SHP77 treated with DMSO at 0.1 percent for 48 hours (cell line): ENCODE measurements at places on chromosomes 5 and 9.
A peak's percentile ranks its signal among the peaks of the same experiment; 100 is the strongest.

GRCh38 chr9:84294241-84294950 lies 46.2 kb downstream of the SLC28A3 start:
- no peak for DNase-seq

DNA sequence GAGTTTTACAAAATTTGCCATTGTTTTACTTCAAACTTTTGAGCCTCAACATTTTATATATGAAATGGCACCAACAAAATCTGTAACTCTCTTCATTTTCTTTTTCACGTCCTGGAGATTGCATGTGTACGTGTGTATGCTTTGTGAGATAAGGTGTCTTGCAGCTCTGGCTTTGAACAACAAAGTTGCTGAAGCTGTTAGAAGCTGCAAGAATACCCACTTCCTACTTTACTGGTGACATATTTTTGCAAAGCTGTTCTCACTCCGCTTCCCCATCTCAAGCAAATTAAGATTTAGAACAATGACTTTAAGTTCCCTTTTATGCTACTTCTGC lies 41.8 kb downstream of the FYB1 start:
- DNase-seq, result no peak

DNA sequence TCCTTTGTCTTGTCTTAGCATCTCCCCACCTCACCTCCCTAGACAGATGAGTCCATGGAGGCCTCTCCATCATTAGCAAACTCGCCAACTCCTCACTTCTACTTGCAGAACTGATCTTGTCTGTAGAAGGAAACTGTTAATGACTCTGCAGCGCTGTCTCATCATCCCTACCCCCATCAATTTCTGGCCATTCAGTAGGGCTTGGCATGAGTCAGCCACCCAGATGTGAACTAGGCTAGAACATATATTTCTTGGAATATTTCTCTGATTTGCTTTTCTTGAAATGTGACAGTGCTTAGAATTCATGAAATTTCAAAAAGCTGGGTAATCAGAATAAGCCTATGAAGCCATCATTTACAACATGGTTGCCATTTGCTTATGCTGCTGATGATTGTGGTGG lies 1125.0 kb upstream of the DMAC1 start:
- no peak for DNase-seq

DNA sequence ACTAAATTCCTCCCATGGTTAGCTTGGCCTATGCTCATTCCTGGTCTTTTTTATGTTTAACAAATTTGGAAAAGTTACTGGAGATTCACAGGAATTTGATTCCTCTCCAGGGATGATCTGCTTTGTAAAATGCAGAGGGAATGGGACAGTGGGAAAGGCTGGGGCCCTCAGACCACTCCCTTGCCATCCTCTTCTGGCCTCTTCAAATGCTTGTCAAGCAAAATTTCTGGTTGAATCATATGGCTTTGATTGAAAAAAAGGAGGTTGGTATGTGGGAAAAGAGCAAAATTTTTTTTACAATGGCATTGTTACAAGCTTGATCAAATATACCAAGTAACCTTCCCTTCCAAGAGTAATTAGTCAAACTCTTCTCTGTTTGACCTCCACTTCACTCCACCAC lies 225.1 kb downstream of the PIK3R1 start:
- no peak for DNase-seq

DNA sequence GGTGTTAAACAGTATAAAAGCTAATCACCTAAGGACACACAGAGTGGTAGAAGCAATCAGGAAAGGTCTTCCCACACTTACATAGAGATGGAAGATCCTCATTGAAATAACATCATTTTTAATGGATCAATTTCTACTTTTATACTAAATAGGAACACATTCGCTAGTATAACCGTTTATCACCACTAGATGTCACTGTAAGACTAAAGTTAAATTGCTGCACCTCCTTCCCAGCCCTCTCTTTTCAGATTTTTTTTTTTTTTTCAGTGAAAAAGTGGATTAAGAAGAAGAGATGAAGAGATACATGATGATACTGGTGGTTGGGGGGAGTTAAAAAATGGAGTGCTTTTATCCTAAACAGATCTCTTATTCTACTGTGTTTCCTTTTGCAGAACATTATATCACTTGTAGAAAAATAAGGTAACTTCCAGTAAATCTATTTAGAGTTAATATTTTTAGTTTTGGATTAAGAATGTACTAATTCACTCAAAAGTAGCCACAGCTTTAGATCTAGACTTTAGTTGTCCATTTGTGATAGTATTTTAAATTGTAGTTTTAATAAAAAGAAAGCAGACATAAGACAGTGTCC lies 116.9 kb upstream of the ARRDC3 start:
- DNase-seq, result peak; percentile 37

DNA sequence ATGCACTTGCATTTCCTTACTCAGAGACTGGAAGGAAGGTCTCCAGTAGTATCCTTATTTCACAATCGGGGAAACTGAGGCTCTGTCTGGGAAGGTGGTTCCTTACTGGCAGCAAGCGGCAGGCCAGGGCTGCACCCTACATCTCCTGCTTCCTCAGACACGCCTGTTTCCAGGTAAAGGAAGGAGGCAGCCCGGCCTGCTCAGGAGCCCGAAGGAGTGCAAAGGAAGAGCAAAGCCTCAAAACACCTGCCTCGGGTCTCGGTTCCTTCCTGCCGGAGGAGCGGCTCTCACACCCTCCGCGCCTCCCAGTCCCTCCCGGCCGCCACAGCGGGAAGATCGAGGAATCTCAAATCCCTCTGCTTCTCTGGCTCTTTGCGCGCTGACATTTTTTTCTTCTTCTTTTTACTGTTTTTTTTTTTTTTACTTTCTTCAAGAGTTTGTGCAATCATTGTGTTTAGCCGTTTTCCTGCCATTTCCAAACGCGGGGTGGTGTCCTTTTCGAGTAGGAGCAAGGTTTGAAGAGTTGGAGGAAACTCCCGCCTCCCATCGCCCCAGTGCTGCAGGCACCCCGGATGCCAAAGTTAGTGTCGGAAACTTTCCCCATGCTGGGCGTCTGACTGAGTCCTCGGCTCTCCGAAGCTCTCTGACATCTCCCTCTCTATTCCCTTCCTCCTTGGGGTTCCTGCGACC lies 1.0 kb downstream of the GGTA1 start:
- no peak for DNase-seq

DNA sequence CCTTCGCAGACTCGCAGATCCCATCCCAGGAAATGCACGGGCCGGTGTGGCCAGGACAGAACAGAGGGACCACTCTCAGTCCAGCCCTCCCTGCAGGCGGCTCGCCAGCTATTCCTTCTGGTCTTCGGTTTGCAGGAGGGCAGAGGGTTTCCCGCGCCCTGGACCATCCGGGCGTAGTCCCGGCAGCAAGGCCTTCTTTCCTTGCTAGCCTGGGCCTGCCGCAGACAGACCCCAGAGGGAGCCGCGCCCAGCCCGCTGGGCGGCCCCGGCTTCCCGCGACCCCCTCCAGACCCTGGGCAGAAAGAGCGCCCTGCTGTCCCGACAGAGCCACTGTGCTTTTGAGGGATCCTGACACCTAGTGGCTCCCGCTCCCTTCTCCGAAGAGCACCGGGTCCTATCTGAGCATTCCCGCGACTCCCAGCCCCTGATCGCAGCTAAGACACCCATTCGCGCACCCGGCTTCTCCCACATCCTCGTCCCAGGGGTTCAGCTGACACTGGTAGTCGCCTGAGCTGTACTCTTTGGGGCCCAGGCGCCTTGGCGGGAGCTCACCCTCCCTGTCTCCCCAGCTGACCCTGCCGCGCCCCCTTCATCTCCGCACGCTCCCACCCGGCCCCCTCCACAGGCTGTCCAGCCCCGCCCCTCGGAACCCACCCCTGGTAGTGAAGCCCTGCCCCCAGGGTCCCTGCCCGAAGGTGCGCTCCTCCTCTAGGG lies 1.1 kb downstream of the CFAP90 start:
- DNase-seq, result no peak

GRCh38 chr5:168851902-168852321 lies 272.7 kb upstream of the PANK3 start:
- no peak for DNase-seq

DNA sequence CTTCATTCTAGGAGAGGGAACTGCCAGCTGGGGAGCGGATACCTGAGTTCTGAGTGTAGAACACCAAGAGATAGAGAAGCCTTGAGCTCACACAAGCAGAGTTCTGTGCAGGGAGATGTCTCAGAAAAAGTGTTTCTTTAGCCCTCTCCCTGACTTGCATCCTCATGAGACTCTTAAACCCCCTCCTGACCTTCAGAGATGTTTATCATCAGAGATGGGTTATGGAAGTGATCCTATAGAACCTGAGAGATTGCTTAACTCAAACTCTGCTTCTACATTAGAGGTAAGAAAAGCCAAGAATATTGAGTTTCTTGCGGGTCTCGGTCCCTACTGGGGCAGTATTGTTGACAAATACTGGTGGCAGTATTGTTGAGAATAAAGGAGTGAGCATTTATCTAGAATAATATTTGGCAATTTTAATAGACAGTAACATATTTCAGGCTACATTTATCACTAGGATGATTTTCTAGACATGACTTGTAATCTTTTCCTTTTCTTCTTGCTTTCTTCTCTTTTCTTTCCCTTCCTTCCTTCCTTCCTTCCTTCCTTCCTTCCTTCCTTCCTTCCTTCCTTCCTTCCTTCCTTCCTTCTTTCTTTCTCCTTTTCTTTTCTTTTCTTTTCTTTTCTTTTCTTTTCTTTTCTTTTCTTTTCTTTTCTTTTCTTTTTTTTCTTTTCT lies at the start of gene IZUMO3:
IZUMO3 (minus strand) TSS at position 51 of the 676 bp plus-strand sequence. CDS start 248 bp downstream, outside the sequence.
- DNase-seq, result no peak

GRCh38 chr9:68584189-68585033 lies 43.7 kb upstream of the TMEM252 start:
- DNase-seq, result peak; percentile 40

DNA sequence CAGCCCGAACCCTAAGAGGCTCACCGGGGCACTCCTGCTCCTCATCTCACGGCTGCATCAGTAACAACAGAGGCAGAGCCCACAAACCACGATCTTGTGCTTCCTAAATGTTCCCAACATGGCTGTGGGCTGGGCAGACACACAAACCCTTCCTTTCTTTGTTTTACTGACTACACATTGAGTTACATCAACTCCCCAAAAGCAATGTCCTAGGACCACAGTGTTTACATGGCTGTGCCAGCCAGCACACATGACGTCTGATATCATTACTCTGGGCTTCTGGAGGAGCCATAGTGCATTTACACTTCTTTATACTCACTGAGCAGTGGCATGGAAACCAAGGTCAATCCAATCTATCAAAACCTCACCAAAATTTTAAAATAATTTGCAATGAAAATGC lies 101.4 kb downstream of the LHFPL2 start:
- no peak for DNase-seq

DNA sequence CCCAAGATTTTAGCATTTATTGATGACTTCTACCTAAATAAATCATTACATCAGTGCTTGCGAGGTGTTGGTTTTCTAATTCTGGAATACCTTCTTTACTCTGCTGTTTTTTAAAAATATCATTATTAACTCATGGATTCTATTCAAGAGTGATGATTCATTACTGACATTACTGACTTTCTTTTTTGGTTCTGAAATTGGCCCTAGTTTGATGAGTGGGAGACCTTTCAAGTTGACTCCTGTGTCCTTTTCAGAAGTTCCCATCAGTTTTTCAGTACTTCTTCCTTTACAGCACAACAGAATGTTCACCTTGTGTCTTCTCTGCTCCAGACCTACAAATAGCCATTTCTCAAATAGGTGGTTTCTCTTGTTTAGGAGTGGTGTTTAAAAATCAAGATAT lies 114.1 kb downstream of the PCSK5 start:
- no peak for DNase-seq

GRCh38 chr5:130549884-130550561 lies 615.0 kb downstream of the HINT1 start:
- no peak for DNase-seq

DNA sequence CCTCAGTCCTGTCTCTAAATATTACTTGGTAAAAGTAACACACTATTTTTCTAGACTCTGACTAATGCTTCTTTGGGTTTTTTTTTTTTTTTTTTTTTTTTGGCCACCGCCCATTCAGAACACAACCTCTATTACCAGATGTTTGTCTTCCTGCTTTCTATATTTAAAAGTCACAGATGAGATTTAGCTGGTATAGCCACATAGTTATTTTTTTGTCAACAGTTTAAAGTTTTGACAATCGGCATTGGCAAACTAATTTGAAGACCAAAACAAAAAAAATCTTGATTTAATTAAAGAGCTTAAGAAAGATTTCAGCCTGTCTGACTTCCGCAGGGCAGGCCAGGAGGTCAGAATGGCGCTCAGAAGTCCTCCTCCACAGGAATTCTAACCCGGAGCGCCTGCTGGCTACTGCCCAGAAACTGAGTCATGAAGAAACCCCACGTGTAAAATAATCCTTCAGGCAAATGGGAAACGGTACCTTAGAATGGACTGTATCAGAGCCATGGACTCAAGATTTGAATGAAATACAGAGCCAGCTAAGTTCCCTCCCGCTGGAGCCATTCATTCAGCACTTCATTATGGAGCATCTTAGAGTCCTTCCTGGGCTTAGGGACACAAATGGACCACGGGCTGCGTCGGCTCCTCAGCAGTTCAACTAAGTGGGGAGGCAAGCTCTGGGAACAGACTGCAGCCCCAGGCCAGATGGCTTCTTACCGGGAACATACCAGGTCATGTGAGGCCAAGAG lies 55.6 kb downstream of the PTPDC1 start:
- no peak for DNase-seq

DNA sequence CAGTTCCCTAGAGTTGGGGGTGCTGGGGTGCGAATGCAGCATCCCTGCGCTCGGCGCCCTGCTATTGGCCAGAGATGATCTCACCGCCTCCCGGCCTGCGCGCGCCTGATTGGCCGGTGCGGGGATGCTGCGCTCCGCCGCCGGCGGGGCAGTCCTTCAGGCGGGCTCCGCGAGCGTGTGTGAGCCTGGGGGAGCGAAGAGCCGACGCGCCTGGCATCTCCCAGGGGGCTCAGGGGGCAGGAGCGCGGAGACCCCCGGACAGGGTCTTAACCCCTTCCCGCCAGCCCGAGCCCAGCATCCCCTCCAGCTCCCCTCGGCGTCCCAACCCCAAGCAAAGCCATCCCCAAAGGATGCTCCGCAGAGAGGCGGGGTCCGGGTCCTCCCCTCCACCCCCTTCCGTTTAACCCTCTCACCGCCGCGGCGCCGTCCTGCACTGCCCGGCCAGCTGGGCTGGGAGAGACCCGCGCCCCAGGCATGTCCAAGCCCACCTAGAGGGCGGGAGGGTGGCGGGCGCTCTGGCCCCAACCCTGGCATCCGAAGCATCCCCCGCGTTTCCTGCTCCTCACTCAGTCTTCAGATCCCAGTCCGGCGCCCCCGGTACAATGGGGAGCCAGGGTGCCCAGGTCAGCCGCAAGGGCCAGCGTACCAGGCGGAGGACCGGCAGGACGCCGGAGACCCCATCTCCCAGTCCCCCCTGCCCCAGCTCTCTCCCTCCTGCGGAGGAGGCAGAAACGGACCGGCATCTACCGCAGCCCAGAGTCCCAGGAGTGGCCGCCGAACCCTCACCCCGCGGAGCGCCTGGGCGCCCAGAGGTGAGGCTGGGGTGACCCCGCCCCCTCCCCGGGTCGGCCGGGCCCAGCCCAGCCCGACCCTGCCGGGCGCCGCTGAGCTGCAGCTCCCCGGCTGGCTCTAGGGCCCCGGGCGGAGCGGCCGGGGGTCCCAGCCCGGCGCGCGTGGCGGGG lies 19.3 kb upstream of the TOR2A start:
- no peak for DNase-seq
